HTR-8/SVneo (cell line): ENCODE measurements at places on chromosomes 1 and 21.
A peak's percentile ranks its signal among the peaks of the same experiment; 100 is the strongest.

GRCh38 chr1:160963521-160963920 is 8.9 kb upstream of the ITLN2 start:
- DNase-seq: no peak

GRCh38 chr21:38839328-38840286 is 33.9 kb downstream of the ETS2 start:
- peak; percentile 60 for DNase-seq

DNA sequence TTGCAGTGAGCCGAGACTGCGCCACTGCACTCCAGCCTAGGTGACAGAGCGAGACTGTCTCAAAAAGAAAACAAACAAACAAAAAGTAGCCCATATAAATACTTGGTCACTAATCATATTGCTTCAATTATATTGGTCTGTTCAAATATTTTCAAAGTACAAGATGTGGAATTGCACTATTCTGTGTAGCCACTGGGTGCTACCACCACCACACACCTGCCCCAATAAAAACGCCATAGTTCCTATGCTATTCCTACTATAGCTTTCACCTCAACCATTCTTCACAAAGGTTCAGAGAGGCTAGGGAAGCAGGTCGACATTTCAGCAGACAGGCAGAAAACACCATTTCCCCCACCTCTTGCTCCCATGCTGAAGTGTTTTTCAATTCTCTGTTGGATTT is 16.7 kb downstream of the NDC1 start:
- no peak for DNase-seq

DNA sequence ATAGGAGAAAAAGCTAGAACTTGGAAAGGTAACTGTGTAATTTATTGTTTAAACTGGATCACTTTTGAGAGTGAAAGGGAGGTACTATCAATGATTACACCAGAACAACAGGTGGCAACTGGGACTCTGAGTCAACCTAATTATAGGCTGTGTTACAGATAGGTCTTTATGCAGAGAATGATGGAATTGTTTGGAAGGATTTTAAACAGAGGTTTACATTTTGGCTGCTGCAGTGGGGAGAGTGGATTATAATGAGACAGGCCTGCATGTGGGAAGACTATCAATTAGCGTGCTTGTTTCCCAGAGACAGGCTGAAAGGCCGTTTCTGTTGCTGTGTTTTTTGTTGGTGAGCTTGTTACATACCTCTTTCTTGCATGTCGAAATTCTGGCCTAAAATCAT is 432.9 kb downstream of the PLA2G4A start:
- no peak for DNase-seq

- no peak for DNase-seq
Measured at GRCh38 chr1:3345792-3346191, 108.7 kb upstream of the ARHGEF16 start.

DNA sequence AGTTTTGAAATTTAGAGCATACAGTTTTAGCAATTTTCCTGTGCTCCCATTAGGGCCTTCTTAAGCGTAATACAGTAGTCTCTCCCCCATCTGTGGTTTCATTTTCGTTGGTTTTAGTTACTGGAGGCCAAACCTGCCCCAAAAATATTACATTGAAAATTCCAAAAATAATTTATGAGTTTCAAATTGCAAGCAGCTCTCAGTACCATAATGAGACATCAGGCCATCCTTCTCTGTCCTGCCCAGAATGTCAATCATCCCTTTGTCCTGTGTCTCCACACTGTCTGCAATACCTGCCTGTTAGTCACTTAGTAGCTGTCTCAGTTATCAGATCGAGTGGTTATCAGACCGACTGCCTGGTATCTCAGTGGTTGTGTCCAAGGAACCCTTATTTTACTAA is 45.4 kb downstream of the ADSS2 start:
- DNase-seq: no peak

- DNase-seq: no peak
Measured at GRCh38 chr1:44105810-44106209, 12.8 kb upstream of the KLF17 start.

- no peak for DNase-seq
Measured at GRCh38 chr1:160357286-160358002, 9.4 kb upstream of the NHLH1 start.

DNA sequence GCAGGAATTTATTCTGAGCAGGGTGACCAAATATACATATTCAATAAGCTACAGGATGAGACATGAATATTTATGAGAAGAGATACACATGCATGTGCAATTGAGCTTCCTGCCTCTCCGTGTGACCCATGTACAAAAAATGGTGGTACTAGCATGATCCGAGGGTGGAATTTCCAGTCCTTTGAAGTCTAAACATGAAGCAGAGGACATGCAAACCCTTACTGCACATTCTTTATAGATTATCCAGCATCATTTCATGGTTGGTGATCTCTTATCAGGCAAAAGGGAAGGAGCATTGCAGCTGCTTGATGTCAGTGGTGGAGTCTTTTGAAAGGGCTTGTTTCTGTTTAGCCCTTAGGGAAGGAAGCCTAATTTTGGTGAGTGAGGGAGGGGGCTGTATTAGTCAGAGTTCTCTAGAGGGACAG is 448.6 kb downstream of the SETD4 start:
- DNase-seq: no peak

- no peak for DNase-seq
Measured at GRCh38 chr1:241177660-241178059, 179.3 kb downstream of the RGS7 start.

DNA sequence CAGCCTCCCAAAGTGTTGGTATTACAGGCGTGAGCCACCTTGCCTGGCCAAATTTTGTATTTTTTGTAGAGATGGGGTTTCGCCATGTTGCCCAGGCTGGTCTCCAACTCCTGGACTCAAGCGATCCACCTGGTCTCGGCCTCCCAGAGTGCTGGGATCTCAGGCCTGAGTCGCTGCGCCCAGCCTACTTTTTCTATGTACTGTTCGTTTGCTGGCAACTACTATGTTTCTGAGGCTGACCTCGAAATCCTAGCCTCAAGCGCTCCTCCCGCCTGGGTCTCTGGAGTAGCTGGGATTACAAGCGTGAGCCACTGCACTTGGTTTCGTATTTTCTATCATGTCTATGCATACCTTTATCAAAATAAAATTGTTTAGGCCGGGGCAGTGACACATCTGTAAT is 675 bp upstream of the TEKT2 start:
- DNase-seq: no peak

DNA sequence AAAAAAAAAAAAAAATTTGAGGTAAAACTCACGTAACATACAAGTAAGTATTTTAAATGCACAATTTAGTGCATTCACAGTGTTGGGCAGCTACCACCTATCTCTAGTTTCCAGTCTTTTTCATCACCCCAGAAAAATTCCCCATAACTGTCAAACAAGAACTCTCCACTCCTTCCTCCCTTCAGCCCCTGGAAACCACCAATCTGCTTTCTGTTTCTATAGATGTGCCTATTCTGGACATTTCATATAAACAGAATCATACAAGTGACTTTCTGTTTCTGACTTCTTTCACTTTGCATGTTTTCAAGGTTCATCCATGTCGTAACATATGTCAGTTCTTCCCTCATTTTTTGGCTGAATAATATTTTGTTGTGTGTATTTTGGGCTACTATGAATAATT is 24.9 kb upstream of the ETS2 start:
- DNase-seq: no peak

DNA sequence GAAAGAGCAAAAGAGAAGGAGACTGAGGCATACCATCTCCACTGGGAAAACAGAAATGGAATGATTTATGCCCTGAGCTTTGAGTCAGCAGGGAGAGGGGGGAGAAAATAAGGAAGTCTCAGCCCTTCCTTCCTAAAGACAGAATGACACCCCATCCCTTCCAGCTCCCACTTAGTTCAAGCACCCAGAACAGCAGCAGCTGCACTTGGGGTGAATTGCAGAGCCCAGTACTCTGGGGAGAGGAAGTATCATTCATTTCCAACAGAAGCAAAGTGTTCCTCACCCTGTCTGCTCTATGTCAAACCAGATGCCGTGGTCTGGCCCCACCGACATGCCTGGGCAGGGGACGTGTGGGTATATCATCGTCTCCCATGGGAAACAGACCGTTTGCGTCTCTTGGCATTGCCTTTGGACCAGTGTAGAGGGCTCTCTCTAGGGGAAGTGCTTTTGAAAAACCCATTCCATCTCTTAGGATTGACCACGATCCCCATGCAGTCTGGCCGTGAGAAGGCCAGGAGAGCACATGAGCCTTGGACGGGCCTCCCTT is 1.1 kb upstream of the KCNJ15 start:
- no peak for DNase-seq
